Esophagus squamous epithelium (tissue), 5 donors: ENCODE measurements at places on chromosomes 5 and 9.

DNA sequence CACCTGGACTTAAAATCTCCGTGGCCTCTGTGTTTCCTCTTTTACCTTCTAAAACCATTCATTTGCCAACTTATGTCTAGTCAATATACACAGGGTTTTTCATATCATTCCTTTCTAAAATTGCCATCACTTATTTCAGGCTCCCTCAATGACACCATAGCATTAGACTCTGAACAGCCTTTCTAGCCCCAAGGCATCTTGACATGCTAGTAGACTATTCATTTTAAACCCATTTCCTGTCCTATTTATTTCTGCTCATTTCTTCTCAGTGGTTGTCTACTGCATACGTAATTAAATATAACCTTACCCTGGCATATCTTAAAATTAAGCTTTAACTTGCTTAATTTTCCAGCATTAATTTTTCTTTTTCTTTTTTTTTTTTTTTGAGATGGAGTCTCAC, 83.2 kb downstream of the PHAX start:
- no peak for DNase-seq

- no peak for DNase-seq
Observed at GRCh38 chr9:73132034-73132776, 19.5 kb upstream of the ANXA1 start.

GRCh38 chr5:127849891-127850290, 146.7 kb downstream of the CCDC192 start:
- no peak for DNase-seq

DNA sequence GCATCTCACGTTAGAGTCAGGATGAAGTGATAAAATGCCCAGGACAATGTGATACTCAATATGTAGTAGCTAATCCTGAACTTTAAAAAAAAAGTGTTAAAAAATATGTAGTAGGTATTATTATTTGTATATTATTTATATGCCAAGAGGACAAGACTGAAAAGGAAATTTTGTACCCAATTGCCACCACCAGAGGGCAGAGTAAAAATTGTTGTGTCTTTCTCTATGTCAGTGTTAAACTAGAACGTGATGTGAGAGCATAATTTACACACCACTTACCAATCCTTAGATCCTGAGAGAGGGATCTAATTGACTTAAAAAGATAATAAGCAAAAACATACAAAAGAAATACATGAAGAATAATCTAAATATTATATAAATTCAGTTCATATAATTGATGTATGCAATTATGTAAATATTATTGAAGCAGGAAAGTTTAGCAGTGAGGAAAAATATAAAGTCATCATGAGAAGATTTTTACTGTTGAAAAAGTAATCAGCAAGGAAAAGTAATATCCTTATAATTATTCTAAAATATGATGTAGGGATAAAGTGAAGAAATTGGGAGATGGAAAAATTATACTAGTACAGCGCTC, 288.9 kb downstream of the RAB3C start:
- no peak for DNase-seq

- no peak for DNase-seq
Observed at GRCh38 chr5:135930949-135931295, 23.9 kb downstream of the LECT2 start.

DNA sequence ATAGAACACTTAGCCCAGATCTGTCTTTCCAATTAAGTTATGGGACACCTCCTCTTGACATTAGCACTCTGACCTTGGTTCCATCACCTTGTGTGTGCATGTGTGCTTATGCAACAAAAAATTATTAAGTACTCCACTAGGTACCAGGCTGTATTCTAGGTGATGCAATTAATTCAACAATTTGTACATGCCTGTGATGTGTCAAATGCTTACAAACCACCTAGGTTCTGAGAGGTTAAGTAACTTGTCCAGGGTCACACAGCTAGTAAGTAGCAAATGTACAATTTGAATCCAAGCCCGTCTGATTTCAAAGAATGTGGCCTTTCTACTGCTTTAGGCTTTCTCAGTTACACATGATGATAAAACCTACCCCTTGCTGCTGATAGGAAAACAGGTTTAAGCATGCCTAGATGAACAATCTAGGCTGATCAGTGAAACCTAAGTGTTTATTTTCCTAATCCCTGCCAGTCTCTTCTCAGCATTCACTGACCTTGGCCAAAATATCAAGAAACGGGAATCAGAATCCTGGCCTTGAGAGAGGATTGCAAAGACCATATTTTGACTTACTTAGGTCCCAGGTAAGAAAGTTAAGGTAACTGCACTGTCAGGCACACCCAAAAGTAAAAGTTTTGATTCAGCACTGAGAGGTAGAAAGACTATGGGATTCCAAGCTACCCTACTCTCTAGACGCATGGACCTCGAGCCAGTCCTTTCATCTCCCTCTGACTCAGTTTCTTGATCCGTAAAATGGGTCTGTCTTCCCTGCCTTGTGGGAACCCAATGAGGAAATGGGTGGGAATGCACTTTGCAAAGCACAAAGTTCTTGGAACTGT, 1.0 kb downstream of the TBC1D2 start:
- DNase-seq, result no peak

GRCh38 chr9:135220601-135221575, 133.4 kb downstream of the OLFM1 start:
- DNase-seq, result no peak
